ENCODE measurements at places on chromosomes 11 and 22. TPM values are rescaled to one million over a fixed set of nuclear protein-coding genes. Genes with fewer than 3 reads are reported as not detected.

GRCh38 chr11:20599221-20600019 is at the start of gene SLC6A5:
Gene SLC6A5 (plus strand): TSS chr11:20599608. CDS start chr11:20599673, 65 bp downstream.
- peaks cover 85% of the 10 kb centered on the region for H3K27me3 ChIP-seq
- H3K4me3 ChIP-seq, result no peak within 1 kb of the TSS
- DNase-seq, result no peak
- no peaks in the 10 kb centered on the region for H3K36me3 ChIP-seq
- H3K27ac ChIP-seq, result no peak within 1 kb of the TSS

GRCh38 chr22:27452245-27452644 is 349.3 kb downstream of the MN1 start:
- H3K4me1 ChIP-seq, result peaks cover 11% of the 10 kb centered on the region
- H3K27me3 ChIP-seq, result no peaks in the 10 kb centered on the region
- no peak overlapping the region for H3K4me3 ChIP-seq
- no peak for DNase-seq
- H3K27ac ChIP-seq, result no peak overlapping the region
- no peaks in the 10 kb centered on the region for H3K36me3 ChIP-seq

DNA sequence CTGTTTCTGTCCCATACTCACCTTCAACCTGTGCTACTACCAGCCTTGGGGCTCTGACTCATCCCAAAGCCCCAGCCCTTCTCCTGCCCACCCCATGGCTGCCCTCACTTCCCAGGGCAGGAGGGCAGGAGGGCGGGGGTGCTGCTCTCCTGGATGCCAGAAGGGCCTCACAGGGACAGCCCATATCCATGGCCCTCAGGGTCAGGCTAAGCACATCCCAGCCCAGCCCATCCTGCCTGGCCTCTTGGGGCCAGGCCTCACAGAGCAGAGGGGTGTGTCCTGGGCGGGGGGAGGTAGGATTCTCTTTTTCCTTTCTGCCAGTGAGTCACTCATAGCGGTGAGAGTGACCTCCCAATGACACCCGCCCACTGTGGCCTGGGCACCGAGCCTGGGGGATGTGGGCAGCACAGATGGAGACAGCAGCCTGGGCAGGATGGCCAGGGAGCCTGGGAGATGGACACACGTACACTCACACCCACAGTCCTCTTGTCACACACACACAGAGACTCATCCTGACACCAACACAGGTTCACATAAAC is 2.4 kb downstream of the LTBP3 start:
- H3K4me3 ChIP-seq, result peak overlapping the region; percentile 58
- peaks cover 8% of the 10 kb centered on the region for H3K36me3 ChIP-seq
- H3K27me3 ChIP-seq, result no peaks in the 10 kb centered on the region
- peak overlapping the region; percentile 11 for H3K27ac ChIP-seq

GRCh38 chr11:35723913-35724312 is 61.3 kb downstream of the TRIM44 start:
- peaks cover 4% of the 10 kb centered on the region for H3K4me1 ChIP-seq
- no peak overlapping the region for H3K4me3 ChIP-seq
- H3K27ac ChIP-seq, result no peak overlapping the region

DNA sequence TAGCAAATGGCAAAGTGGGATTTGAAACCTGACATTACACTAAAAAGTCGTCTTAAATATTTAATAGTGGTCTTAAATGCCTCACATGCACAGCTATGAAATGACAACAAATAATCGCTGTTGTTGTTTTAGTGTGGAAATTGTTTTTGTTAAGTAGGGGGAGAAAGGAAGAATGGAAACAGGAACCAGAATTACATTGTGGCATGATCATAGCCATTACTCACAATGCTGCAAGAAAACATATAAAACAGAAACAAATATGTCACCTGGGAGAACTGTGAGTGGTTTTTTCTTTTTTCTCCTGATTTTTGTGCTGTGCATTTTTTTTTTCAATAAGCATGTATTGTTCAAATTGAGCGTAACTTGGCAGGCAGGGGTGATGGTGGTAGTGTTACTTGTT is 22.9 kb downstream of the FAM76B start:
- H3K27ac ChIP-seq, result no peak overlapping the region
- peaks cover 3% of the 10 kb centered on the region for H3K36me3 ChIP-seq
- H3K27me3 ChIP-seq, result no peaks in the 10 kb centered on the region
- H3K4me3 ChIP-seq, result no peak overlapping the region
- DNase-seq, result no peak

GRCh38 chr11:353179-353873 is 16.0 kb upstream of the B4GALNT4 start:
- peaks cover 10% of the 10 kb centered on the region for H3K4me1 ChIP-seq
- peak; percentile 58 for DNase-seq
- no peak overlapping the region for H3K27ac ChIP-seq
- no peak overlapping the region for H3K4me3 ChIP-seq
- H3K36me3 ChIP-seq, result no peaks in the 10 kb centered on the region

- peaks cover 41% of the 10 kb centered on the region for H3K4me1 ChIP-seq
- peak; percentile 61 for DNase-seq
- no peaks in the 10 kb centered on the region for H3K27me3 ChIP-seq
- H3K27ac ChIP-seq, result no peak overlapping the region
Measured at GRCh38 chr22:24244144-24244787, 616 bp downstream of the GGT5 start.

- no peaks in the 10 kb centered on the region for H3K27me3 ChIP-seq
- H3K27ac ChIP-seq, result no peak overlapping the region
- H3K36me3 ChIP-seq, result peaks cover 78% of the 10 kb centered on the region
Measured at GRCh38 chr11:33713151-33713855, 12.7 kb upstream of the C11orf91 start.

DNA sequence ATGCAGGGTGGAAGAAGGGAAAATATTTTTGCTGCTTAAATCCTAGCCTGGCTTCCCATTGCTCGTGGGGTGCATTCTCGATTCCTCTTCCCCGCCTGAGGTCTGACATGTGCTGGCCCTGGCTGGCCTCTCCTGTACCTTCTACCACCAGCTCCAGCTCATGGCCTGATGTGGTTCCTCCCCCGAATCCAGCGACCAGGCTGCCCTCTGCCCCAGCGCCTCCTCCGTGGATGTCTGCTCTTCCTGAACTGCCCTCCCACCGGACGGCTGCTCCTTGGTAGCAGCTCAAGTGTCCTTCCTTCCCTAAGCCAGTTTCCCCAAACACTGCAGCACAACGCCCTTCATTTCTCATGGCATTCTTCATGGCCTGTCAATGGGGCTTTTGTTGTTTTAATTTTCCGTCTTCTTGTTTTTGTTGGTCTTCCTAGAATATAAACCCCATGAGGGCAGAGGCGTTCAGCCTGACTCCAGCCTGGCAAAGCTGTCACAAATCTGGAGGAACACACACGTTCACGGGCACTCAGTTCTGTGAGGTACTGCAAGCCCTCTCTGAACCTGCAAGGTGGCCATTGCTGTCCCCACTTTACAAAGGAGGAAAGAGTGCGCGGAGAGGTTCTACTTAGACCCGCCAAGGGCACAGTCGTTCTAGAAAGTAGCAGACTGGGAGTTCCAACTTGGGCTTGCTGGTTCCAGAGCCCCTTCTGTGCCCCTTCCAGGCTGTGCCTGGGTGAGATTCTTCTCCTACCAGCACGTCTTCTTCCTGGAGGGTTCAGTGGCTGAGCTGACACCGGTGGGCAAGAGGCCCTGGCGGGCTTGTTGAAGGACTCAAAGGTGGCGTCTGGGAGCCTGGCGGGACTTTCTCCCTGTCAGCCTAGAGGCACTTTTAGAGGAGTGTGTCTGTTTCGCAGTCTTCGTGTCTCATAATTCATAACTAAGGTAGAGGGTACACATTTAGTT is 953 bp upstream of the LRP5 start:
- DNase-seq, result no peak
- no peaks in the 10 kb centered on the region for H3K36me3 ChIP-seq
- H3K27ac ChIP-seq, result no peak overlapping the region
- H3K4me1 ChIP-seq, result peaks cover 26% of the 10 kb centered on the region
- H3K4me3 ChIP-seq, result no peak overlapping the region

DNA sequence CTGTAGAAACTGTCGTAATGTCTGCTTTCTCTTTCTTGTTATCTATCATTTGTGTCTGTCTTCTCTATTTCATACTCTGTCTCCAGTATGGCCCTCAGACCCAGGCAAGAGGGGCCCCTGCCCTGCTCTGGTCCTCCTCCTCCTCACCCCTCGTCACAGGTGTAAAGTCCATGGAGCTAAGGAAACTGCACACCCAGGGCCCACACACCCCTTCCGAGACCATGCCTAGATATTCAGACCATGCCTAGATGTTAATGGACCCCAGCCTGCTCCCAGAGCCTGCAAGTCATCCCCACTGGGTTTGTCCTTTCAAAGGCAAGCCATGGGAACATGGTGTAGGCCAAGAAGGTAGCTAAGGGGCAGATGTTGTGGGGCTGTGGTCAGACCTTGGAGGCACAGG is 24.1 kb upstream of the ANO1 start:
- H3K4me1 ChIP-seq, result no peaks in the 10 kb centered on the region
- no peaks in the 10 kb centered on the region for H3K36me3 ChIP-seq
- DNase-seq, result no peak
- H3K27me3 ChIP-seq, result peaks cover 10% of the 10 kb centered on the region
- H3K4me3 ChIP-seq, result no peak overlapping the region
- H3K27ac ChIP-seq, result no peak overlapping the region

DNA sequence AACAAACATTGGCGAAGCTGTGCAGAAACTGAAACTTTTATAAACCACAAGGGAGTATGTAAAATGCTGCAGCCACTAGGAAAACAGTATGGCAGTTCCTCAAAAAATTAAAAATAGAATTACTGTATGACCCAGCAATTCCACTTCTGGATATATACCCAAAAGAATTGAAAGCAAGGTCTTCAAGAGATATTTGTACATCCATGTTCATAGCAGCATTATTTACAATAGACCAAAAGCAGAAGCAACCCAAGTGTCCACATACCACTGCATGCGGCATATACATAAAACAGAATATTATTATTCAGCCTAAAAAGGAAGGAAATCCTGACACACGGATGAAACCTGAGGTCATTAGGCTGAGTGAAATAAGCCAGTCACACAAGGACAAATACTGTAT is 85.8 kb downstream of the RELT start:
- DNase-seq, result no peak
- peaks cover 4% of the 10 kb centered on the region for H3K4me1 ChIP-seq
- H3K27me3 ChIP-seq, result no peaks in the 10 kb centered on the region
- no peak overlapping the region for H3K27ac ChIP-seq
- H3K36me3 ChIP-seq, result no peaks in the 10 kb centered on the region

- peak; percentile 58 for DNase-seq
- H3K4me3 ChIP-seq, result no peak overlapping the region
- no peaks in the 10 kb centered on the region for H3K36me3 ChIP-seq
Measured at GRCh38 chr11:103326070-103326794, 217.0 kb downstream of the DYNC2H1 start.

LMO2 gene
- total RNA-seq, result 1.8 TPM

PHETA2 gene
- total RNA-seq, result 0.12 TPM

TRIM22 gene
- 167 TPM for total RNA-seq

IRAG1 gene
- 3.7 TPM for total RNA-seq

EXPH5 gene
- total RNA-seq, result 7.9 TPM

MAPK11 gene
- 19.6 TPM for total RNA-seq

OR56A3 gene
- not detected for total RNA-seq

OR4C6 gene
- not detected for total RNA-seq
